ENCODE measurements at places on chromosomes 1 and 21.
A peak's percentile ranks its signal among the peaks of the same experiment; 100 is the strongest.

GRCh38 chr1:67889466-67889865, 56.2 kb upstream of the GNG12 start:
- no peak for DNase-seq

DNA sequence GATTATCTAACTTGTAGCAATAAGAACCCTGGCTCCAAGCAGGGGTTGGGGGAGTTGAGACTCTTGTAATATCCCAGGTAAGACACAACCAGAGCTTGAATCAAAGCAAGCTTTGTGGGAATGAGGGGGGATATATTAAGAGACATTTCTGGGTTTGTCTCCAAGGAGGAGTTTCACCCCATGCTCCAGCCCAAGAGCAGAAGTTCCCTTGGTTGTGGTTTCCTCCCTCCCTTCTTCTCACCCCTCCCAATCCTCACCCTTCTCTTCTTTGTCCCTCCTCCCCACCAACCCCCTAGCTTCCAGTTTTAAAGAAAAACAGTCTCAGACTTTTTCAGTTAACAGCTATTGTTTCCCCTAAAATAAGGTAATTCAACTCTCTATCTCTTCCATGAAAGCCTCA, 11.9 kb downstream of the TRAF3IP3 start:
- no peak for DNase-seq

DNA sequence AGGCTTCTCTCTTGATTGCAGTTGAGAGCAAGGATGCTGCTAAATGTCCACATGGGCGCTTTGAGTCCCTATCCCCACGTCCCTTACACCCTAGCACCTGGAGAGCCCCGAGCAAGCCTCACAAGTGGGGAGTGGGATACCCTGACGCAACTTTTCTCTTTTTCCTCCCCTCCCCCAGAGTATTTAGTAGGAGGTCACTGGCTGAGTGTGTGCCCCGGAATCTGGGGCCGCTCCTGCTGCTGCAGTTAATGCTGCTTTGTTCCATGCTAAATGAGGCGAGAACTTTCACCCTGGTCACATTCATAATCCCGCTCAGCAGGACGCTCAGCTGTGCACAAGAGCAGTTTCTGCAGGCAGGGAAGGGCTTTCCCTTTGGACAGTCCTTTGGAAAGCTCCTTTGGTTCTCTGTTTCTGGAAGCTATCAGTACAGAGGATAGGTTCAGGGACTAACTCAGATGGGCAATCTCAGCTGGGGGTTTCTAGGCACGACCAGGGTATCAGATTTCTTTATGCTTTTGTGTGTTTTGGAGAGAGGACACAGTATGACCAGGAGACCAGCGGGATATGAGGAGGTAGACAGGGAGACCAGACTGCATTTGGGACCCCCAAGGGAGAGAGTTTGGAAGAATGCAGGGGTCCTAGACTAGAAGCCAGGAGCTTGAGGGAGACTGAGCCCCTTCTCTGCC, 75.9 kb downstream of the NOS1AP start:
- peak; percentile 18 for DNase-seq

DNA sequence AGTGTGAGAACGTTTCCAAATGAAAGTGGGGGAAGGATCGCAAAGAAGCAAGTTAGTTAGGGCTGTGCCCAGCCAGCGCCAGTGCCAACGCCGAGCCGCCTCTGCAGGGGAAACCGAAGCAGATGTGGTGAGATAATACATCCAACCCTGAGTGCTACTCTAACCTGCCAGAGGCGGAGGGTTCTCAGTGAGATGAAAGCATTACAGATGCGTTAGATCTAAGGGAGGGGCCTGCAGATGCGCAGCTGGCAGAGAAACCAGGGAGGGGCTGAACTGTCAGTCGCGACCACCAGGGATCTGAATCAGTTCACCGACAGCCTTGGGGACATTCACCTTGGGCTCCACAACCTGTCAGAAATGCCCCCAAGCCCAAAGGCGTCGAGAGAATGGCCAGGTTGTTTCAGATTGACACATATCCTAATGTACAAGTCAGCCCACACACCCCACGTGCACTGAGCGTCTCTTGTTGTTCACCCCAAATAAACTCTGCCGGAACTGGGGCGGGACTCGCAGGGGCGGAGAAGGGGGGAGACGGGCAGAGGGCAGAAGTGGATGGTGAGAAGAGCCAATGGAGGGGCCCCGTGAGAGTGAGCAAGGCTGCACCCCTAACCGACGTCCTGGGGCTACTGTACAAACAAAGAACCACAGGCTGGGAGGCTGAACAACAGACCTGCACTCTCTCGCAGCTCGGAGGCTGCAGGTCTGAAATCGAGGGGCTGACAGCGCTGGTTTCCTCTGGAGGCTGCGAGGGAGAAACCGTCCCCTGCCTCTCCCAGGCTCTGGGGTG, 8.7 kb upstream of the UMODL1 start:
- DNase-seq = no peak

- no peak for DNase-seq
These were observed 30.7 kb downstream of the TUFT1 start for GRCh38 chr1:151570819-151571218.

DNA sequence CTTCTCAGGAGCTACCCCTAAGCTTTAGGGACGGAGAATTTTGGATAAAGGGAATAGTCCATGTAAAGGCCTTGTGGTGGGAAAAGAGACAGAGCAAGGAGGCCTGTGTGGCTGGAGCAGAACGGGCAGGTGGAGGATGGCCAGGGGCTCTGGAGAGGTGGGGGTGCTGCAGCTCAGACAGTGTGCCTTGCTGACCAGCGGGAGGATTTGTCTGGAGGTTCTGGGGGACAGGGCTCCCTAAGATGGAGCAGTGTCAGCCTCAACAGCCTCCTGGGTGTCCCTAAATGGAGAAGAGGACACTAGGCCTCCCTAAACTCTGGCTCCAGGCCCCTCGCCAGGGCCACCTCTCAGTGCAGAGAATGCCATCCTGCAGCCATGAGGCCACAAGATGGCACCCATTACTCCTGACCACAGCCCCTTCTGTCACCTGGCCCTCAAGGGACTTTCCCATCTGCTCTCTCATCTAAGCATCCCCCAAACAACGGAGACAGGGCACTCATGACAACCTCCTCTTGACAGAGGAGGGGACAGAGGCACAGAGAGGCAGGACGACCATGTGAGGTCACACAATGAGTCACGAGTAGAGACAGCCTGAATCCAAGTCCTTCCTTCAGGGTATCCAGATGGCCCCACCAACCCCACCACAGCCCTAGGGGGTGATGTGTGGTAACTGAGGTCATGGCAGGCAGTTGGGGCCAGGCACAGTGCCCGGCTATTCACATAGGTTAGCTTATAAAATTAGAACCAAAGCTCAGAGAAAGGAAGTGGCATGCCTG, 94.7 kb downstream of the DMRTB1 start:
- no peak for DNase-seq

- no peak for DNase-seq
These were observed 57.3 kb downstream of the PKN2 start for GRCh38 chr1:88741413-88741812.

DNA sequence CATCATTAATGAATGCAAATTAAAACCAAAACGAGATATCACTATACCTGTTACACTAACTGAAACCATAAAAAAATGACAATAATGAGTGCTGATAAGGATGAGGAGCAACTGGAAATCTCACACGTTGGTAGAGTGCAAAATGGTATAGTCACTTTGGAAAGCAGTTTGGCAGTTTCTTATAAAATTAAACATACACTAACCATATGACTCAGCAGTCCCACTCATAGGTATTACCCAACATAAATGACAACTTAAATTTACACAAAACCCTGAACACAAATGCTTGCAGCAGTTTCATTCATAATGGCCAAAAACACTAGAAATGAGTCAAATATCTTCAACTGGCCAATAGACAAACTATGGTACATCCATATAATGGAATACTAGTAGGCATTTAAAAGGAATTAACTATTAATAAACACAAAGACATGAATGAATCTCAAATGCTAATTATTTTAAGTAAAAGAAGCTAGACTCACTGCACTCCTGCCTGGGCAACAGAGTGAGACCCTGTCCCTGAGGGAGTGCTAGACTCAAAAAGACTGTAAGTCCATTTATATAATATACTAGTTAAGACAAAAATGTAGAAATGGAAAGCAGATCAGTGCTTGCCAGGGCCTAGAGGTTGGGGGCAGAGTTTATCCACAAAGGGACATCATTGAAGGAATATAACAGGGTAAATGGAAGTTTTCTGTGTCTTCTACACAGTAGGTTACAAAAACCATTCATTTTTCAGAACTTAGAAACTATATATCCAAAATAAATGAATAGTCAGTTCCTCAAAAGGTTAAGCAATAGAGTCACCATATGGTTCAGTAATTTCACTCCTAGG, 77.4 kb downstream of the EIF4G3 start:
- no peak for DNase-seq

DNA sequence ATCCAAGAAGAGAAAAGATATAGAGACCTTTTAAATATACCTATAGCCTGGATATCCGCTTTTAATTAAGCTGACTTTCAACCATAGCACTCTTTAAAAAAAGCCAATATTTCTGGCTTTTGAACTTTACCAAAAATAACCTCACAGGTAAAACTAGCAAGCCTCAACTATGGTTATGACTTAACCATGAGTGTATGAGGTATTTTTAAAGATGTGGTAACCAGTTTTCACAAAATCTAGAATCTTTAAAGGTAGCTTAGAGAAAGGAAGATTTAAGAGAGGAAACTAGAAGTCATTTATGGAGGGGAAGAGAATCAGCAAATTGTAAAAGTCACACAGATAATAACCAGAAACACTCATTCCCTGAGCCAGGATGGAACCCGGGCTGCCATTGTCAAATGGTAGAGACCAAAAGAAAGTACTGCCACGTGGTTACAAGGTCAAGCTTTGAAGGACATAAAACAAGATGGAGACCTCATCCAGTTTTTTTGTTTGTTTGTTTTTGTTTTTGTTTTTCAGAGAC, 288.4 kb upstream of the RGS18 start:
- DNase-seq = no peak

DNA sequence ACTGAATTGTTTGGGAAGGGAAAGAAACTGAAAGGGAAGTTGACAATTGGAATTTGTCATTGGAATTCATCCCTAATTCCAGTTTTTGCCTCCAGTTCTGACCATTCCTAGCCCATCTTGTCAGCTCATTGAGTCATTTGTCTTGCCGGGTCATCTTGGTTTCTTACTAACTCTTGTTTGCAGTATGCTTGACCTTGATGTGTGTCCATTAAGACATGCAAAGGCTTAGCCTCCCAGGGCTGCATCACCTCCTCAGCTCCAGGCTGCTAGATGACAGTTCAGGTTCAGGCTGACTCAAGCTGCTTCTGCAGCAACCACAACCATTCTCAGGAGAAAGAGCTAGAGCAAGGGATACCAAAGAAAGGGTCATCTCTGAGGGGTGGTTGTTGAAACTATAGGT, 151.3 kb upstream of the PTGFR start:
- DNase-seq = no peak

GRCh38 chr1:203289982-203290260, 15.4 kb upstream of the BTG2 start:
- no peak for DNase-seq

GRCh38 chr1:206935491-206936067, 10.7 kb downstream of the PIGR start:
- DNase-seq = no peak

- DNase-seq = no peak
These were observed 595 bp downstream of the CRYBG2 start for GRCh38 chr1:26353210-26353859.

GRCh38 chr1:3274972-3275371, 179.5 kb upstream of the ARHGEF16 start:
- DNase-seq = no peak

- no peak for DNase-seq
These were observed 28.5 kb downstream of the RAB3B start for GRCh38 chr1:51961954-51962353.

DNA sequence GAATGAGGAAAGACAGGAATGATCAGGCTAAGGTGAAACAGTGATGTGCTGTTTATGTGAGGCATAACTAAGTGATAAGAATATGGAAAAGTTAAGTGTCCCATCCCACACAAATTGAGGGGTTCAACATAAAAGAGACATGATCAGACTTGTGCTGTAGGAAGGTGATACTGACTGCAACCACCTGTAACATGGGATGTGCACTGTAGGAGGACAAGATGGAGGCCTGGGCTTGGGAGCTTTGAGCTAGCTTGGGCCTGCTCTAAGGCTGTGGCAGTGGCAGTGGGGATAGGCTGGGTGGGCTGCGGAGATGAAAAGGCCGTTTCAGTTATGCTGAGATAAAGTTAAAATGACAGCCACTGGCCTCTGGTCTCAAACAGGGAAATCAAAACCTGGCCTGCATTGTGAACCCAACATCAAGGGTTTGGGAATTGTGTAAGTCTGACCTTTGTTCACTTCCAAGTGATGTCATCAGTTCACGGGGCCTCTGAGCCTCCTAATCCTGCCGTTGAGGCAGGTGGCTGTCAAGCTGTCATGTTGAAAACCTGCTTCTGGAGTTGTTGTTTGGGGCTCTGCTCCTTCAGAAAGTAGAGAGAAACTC, 61.2 kb upstream of the TENT5C start:
- no peak for DNase-seq

- no peak for DNase-seq
These were observed 272.7 kb downstream of the HHIPL2 start for GRCh38 chr1:222275001-222275728.

DNA sequence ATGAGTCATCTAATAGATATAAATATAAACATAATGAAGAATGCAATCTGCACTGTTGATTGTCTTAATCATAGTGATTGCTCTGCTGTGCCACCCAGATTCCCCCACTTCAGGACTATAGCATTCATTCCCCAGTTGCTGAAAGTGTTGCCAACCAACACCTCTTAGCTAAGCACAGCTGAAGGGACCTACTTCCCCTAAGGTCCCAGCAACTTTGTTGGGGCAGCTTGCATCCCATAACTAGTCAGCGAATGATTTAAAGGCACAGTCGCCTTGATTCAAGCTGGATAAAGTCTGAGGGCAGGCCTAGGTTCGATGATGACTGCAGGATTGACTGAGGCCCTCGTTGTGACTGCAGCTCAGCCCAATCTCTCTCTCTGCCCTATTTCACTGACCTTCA, 14.3 kb upstream of the RGS1 start:
- no peak for DNase-seq

- no peak for DNase-seq
These were observed 65.8 kb downstream of the FH start for GRCh38 chr1:241453732-241454131.

GRCh38 chr21:36135391-36136102, 668 bp downstream of the CBR3 start:
- DNase-seq = peak; percentile 69

DNA sequence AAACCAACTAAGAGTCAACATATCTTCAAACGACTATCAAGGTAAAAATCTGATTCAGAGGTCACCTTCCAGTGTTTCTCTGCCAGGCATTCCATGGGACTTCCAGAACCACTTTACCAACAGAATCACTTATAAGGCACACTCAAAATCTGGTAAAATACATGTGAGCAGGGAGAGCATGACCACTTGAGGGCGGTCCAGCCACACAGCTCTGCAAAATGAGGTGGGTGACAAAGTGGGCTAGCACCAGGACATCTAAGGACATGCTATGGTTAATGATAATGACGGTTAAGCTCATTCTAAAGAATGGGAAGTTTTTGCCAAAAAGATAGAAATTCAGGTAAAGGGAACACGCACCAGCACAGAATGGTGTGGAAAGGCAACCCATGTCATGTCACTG, 24.5 kb upstream of the GLIS1 start:
- DNase-seq = no peak

GRCh38 chr1:67097305-67097704, 37.5 kb downstream of the C1orf141 start:
- no peak for DNase-seq

GRCh38 chr1:45887156-45887842, 83.9 kb downstream of the MAST2 start:
- DNase-seq = no peak

- DNase-seq = no peak
These were observed 356.3 kb upstream of the DPYD start for GRCh38 chr1:98277118-98277517.

GRCh38 chr1:100217834-100218233, 31.8 kb downstream of the DBT start:
- DNase-seq = no peak
